ENCODE measurements at places on chromosomes 2 and 18. TPM values are rescaled to one million over a fixed set of nuclear protein-coding genes. Genes with fewer than 3 reads are reported as not detected.

- no peak for DNase-seq
Observed at GRCh38 chr2:180016937-180017336, 9.8 kb upstream of the CWC22 start.

DNA sequence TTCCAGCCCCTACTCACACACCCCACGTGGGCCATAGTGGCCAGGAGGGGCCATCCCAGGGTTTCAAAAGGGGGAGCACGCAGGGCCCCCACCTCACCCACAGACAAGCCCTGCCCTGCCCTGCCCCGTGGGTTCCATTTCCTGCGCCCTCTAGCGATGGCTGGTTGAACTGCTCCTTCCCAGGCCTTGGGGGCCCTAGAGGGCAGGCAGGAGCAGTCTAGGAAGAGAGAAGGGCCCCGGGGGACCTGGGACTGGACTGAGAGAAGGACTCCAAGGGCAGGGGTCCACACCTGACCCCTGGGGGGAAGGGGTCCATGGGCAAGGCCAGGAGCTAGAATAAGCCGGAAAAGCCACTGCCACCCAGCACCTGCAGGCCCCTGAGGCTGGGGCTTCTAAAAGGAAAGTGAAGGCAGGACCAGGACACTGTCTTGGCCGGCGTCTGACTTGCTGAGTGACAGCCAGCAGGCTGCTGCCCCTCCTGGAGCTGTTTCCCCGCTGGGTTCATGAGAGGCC, 10.1 kb downstream of the CYP26B1 start:
- DNase-seq = peak; percentile 46

- no peak for DNase-seq
Observed at GRCh38 chr2:78967294-78967693, 58.2 kb upstream of the REG3G start.

DNA sequence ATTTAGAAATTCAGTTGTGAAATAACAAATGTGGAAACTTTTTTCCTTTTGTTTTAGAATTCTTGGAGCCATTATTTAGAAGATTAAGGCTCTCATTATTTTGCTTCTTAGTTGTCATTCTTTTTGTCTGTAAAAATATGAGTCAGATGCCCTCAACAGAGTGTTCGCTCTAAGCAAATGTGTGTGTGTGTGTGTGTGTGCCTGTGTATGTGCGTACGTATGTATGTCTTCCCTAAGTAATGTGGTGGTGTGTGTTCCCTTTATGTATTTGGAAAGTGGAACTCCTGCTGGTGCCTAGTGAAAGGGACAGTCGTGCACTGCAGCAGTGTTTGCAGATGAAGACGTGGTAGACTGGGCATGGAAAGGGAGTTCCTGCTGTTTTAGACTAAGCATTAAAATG, 27.5 kb downstream of the ZNF407 start:
- DNase-seq = no peak

DNA sequence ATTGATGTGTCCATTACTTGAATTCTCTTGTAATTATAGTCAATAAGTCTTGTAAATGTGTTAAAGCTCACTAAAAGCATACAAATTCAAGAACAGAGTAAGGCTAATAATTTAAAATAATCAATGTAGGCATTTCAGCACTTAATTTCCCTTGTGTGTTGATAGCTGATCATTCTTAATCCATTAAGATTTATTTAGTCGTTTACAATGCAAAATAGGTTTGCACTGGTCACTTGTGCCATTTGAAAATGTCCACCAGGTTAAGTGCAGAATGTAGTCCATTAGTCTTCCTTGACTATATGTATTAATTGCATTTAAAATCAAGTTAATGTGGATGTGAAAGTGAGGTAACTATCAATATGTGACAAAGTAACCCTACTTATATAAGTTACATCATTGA, 39.4 kb downstream of the ZNF407 start:
- no peak for DNase-seq

GRCh38 chr2:66872081-66872985, 437.4 kb downstream of the MEIS1 start:
- no peak for DNase-seq

DNA sequence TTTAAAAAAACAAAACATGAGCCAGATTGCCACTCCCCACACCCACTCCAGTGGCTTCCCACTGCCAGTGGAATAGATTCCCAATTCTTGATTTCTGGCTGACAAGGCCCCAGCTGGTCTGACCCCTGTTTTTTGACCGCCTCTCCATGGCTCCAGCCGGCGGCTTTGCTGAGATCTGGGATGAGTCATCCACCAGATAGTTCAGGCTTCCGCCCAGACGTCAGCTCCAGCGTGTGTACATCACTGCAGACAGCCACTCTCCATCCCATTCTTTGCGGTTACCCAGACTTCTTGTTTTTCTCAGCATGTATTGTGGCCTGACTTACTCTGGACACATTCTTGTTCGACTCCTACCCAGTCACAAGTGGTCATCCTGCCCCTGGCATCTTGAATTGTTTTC, 227.9 kb downstream of the GBX2 start:
- peak; percentile 51 for DNase-seq

DNA sequence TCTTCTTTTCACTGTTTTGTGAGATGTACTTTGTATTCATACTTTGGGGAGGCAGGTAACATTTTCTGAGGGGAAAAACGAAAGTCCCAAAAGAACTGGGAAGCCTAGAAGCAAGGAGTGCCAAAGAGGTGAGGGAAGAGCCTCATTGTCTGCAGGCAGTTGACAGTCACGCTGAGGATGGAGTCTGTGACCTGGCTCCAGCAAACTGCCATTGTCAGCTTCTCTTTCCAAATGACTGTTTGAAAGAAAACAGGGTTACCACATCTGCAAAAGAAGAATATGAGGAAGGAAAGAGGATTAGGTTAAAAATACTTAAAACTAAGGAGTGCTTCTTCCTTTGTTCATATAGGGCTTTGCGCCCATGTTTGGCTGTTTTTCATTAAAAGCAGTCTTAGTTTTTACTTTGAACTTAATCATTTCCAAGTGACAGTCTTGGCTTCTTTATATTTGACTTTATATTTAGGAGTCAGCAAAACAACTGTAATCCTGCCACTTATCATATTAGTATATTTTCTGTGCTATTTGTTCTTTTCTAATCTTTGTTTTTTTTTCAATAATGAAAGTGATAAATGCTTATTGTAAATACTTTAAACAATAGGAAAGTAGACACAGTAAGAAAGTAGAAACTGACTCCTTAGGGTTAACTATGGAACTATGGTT, 35.0 kb downstream of the CERS6 start:
- no peak for DNase-seq

DNA sequence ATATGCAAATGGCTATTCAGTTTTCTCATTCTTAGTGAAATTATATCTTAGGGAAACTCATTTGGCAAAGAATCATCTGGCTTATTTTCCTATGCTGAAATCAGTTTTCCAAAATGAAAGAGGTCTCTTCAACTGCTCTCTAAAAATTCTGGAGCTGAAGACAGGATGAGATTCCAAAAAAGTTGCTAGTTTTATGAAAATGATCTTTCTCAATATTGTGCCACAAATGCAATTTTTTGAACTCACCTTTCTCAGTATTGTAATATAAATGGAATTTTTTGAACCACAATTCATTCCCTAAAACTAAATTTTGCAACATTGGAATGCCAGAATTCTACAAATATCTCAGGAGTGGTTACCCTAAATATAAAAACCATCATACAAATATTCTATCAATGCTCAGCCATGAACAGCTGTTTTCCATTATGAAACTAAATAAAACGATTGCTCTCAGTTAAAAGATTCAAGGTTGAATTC, 147.7 kb upstream of the PKDCC start:
- DNase-seq = no peak

LBX2 gene
- 0.75 TPM for polyA plus RNA-seq
